ENCODE measurements at places on chromosomes 1 and 21.

DNA sequence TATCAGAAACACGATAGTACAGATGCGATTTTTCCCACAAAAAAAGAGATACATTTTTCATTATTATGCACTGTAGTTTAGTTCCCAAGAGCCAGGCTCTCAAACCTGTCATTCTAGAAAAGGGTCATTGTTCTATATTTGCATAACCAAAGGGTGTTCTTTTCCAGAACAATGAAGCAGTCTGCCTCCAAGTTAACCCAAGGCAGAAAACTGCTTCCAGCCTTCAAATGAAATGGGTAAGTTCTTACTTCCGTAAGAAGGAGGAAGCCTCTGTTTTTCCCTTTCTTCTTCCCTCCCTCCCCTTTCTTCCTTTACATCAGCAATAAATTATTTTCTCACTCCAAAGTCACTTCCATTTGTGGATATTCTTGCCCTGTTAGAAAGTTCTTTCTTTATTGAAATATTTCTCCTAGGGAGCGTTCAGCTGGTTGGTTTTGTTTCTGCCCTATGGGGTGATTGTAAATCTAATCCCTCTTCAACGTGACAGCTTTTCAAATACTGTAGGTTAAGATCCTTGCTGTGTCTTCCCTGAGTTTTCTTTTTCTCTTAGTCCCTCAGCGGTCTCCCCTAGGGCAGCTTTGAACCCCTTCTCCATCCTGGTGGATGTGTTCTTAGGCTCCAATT is 77.3 kb upstream of the PTGFRN start:
- no peak for DNase-seq

DNA sequence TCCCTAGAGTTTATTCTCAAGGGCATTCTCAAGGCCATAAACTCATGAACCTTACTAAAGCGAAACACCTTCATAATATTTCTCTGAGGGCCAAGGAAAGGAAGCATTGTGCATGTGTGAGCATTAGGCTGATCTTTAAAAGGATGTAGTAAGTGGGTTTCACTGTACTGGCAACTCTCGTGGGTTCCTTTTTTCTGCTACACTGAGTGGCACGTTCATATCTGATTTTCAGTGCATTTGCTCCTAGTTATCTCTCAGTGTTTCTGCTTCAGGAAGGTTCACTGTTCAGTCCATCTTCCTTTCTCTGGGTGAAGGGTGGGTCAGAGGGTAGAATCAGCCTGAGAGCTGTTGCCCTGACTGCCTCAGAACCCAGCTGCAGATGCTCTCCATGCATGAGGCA is 192.8 kb upstream of the ADGRL2 start:
- no peak for DNase-seq

DNA sequence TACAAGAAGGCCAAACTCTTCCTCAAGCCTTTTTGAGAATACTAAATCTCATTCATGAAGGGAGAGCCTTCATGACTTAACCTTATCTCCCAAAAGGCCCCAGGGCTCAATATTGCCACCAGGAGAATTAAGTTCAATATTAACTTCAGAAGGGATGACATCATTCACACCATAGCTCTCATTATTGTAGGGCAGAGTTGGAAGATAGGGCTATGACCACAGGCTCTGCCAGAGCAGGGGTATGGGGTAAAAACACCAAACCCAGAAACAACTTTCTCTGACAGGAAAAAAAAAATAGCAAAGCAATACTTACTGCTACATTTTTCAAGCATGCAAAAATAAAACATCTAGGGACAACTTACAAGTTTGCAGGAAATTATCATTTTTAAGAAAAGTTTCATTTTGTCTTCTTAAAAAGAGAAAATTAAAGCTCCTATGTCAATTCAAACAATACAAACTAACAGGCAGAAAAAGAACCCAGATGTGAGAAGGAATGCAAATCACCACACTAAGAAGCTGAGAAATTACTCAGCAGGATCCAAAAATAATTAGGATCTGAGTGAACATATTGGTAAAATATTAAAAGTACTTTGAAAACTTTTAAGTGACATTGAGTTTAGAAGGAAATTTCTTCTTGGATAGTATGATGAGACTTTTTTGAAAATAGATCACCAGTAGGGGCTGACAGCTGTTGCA is 1156.5 kb downstream of the NCAM2 start:
- DNase-seq, result no peak

DNA sequence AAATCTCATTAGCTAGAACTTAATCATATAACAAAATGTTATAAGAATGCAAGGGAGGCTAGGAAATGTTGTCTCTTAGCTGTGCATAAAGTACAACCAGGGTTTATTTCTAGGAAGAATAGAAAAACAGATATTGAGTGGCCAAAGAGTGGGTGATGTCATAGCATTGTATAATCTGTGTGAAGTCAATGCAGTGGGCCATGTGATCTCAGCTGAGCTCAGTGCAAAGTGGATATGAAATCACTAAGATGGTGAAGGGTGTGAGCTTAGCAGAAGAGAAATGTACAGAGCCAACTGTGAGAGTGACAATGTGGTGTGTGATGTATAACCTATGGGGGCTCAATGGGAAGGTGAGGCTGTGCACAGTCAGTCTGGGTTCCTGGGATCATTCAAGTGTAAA is 29.7 kb upstream of the DUSP23 start:
- no peak for DNase-seq

DNA sequence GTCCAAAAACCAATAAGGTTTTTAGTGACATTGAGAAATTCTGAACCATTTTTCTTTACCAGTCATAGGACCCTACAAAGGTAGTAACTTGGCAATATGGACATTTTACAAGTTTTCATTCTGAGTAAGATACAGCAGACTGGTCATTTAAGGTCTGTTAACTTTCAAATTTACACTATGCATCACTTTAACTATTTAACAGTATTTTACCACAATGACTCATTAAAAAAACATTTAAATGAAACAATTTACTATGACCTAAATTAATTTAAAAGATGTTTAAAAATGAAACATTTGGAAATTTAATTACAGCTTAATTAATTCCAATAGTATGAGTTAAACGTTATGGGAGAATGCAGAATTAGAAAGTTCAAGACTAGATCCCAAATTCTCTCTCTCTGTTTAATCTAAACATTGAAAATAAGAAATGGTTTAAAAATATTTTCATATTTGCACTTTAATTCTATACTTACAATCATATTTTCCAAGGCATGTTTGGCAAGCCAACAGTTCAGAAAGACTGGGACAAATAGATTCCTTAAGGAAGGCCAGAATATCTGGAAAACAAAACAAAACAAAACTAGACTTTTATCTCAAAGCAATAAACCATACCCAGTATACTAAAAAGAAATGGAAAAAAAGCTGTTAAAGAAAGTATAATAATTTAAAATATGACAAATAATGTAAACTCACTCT is 140.9 kb downstream of the KCNT2 start:
- DNase-seq, result no peak

DNA sequence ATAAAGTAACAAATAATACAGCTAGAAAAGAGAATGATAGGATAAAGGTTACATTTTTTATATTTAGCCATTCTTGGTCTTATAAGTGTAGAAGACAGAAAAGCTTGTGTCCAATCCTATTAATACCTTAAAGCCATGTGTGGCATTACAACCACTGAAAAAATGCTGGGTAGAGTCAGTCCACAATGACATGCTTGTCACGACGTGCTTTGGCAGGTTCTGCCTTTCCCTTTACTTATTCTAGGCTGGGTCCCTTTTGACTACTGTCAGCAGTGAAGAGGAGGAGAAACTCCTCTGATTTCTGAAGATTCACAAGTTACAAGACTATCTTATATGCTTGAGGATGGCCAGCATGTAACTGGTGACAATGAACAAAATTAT is 14.6 kb upstream of the AIM2 start:
- no peak for DNase-seq

DNA sequence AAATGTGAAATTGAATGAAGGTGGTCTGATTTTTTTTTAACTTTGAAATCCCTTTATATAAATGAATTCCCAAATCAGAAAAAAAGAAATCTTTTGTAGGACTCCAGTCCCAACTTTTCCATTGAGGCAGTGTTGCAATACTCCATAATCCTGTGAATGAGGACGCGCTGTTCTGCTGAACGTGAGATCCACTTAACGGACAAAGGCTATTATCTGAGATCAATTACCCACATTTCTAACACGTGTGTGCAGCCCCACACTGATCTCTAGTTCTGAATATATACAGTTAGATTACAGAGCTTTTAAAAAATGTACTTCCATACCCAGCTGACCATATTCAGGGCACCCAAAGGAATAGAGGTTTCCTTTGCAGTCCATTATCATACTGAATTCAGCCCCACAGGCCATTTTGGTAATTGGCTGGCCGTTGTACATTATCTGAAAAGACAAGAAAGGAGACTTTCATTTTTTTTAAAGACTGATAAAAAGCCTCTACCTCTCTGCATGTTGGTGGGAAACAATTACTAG is 19.0 kb downstream of the RCC2 start:
- DNase-seq, result no peak

DNA sequence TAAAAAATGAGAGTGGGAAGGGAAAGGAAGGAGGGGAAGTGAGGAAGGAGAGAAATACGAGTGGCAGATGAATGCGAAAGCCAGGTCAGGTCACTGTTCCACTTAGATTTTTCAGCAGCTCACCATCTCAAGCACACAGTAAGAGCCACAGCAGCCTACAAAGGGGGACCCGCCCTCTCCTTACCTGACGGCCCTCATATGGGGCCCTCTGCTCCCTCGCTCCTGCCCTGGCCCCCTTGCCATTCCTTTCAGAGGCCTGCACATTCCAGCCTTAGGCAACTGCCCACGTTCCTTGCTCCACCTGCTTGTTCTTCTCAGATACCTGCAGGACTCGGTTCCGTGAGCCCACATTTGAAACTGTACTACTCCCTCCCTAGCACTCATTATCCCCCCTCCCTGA is 22.0 kb downstream of the VPS26C start:
- DNase-seq, result no peak

DNA sequence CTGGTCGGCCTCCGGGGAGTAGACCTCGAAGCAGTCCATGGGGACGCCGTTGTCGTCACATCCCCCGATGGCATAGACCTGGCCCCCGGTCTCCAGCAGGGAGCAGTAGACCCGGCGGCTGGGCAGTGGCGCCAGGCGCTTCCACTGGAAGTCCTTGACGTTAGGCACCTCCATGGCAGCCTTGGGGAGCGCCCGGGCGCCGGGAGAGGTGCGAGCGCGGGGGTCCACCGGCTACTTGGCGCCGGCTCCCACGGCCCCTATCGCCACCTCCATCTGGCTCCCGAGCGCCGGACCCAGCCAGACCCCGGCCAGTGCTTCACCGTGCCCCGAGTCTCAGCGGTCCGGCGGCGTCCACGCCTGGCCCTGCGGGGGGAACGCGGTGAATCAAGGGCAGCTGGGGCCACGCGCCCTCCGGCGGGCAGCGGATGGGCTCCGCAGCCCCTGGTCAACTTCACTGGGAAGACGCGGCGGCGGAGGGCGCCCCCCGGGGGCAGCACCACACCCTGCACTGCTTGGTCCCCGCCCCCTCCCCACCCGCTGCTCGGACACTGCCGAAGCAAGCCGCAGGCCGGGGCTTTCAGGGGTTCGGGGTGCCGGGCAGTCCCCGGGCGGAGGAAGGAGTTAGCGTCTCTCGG is 13.2 kb downstream of the KLHDC8A start:
- peak; percentile 46 for DNase-seq

- DNase-seq, result no peak
Observed at GRCh38 chr1:5979536-5980313, 12.5 kb downstream of the NPHP4 start.

GRCh38 chr1:65480684-65481405 is 60.4 kb downstream of the LEPR start:
- no peak for DNase-seq

GRCh38 chr1:160953030-160953429 is 1.6 kb downstream of the ITLN2 start:
- no peak for DNase-seq

- DNase-seq, result no peak
Observed at GRCh38 chr21:20452935-20453334, 545.3 kb upstream of the NCAM2 start.

GRCh38 chr1:183580281-183580682 is 10.0 kb downstream of the NCF2 start:
- DNase-seq, result no peak

Measured in stimulated activated CD4-positive, alpha-beta T cell treated with anti-CD3 and anti-CD28 coated beads, Interleukin-15, amount 100 ng/mL, for 24 hours (primary cell).